HCT116 (cell line): ENCODE measurements at places on chromosomes 3 and 15. TPM values are rescaled to one million over a fixed set of nuclear protein-coding genes. Genes with fewer than 3 reads are reported as not detected.

KCNAB1 gene
- not detected for total RNA-seq

DNA sequence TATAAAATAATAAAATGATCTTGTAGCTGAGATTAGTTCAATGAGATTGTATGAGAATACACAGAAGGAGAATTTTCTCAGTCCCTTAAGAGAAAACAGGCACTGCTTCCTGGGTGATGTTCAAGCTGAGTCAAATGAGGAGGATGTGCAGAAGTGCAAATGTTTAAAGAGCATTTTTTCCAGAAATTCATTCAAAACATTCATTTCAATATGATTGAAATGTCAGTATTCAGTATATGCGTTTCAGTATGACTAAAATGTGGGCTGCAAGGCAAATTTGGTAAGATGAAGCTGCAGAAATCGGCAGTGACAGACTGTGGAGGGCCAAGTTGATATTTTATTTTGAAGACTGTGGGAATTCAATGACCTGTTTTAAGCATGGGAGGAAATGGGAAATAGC, 19.3 kb upstream of the PYDC2 start:
- DNase-seq = no peak

QARS1 gene
- total RNA-seq = 346 TPM

- no peak for DNase-seq
Observed at GRCh38 chr3:71064956-71065763, 518.4 kb downstream of the FOXP1 start.

- no peak for DNase-seq
Observed at GRCh38 chr15:70892912-70893560, 410 bp downstream of the LRRC49 start.

OR5AC2 gene
- not detected for total RNA-seq
